ENCODE measurements at places on chromosomes 11 and 22.

GRCh38 chr22:27292542-27293299, 508.8 kb downstream of the MN1 start:
- no peaks in the 10 kb centered on the region for H3K27me3 ChIP-seq
- H3K36me3 ChIP-seq = no peaks in the 10 kb centered on the region
- no peak overlapping the region for H3K4me3 ChIP-seq

DNA sequence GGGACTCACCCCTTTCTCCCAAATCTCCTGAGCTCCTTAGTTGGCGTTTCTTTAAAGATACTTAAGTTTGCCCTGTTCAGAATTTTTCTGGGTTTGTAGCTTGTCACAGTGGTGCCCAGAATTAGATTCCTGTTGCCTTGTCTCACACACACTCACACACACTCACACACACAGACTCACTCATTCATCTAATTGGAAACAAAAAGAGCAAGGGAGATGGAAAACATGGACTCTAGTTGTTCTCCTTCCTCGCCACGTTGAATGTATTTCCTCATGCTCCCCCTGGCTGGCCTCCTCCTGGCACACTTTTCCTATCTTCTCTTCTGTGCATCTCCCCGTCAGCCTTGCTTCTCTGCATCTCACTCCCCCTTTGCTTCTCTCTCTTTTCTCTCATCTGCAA, 752.3 kb downstream of the NTM start:
- H3K4me3 ChIP-seq = no peak overlapping the region
- no peaks in the 10 kb centered on the region for H3K36me3 ChIP-seq
- no peaks in the 10 kb centered on the region for H3K4me1 ChIP-seq
- no peak for DNase-seq
- no peaks in the 10 kb centered on the region for H3K27me3 ChIP-seq
- H3K27ac ChIP-seq = no peak overlapping the region

DNA sequence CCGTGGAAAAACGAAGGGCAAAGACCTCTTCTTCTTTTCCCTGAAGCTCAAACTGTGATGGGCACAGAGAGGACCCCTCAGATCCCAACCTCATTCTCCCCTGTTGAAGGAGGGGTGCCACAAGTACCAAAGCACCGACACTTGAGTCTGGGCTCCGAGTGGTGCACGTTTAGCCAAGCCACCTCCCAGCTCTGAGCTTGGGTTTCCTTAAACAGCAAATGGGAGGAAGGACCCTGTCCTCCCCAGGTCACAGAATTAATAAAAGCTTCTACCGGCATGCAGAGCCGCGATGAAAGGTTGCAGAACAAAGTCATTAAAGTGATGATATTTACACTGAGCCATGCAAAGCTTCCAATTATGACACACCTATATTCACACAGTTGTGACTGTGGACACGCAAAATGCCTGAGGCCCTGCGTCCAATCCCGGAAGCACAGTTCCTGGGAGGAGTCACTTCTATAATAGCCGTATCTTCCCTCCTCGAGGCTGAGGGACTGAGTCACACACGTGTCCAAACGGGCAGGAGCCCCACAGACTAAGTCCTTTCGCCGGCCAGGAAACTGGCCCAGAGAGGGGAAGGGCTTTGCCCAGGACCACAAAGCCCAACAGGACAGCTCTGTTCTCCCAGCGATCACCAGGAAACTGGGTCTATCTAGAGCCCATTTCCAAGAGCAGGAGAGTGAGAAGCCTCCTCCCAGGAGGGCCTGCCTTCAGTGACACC, 922 bp upstream of the CSNK1E start:
- peaks cover 13% of the 10 kb centered on the region for H3K4me1 ChIP-seq
- H3K27ac ChIP-seq = peak overlapping the region; percentile 51
- no peak overlapping the region for H3K4me3 ChIP-seq

DNA sequence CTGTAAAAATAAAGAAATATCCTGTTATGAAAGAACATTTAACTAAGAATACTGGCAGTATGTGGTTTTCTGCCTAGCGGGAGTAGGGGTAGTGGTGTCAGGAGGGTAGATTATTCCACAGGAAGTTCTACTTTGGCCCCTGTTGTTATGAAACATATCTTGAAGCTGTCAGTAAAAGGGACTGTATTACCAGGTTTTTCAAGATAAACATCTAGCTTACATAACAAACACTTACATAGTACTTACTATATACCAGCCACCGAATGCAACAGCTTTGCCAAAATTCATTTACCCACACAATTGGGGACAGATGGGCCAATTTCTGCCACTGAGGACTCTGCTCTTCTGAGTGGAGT, 3.7 kb downstream of the TMEM123 start:
- H3K4me1 ChIP-seq = peaks cover 9% of the 10 kb centered on the region
- DNase-seq = no peak
- no peaks in the 10 kb centered on the region for H3K36me3 ChIP-seq

DNA sequence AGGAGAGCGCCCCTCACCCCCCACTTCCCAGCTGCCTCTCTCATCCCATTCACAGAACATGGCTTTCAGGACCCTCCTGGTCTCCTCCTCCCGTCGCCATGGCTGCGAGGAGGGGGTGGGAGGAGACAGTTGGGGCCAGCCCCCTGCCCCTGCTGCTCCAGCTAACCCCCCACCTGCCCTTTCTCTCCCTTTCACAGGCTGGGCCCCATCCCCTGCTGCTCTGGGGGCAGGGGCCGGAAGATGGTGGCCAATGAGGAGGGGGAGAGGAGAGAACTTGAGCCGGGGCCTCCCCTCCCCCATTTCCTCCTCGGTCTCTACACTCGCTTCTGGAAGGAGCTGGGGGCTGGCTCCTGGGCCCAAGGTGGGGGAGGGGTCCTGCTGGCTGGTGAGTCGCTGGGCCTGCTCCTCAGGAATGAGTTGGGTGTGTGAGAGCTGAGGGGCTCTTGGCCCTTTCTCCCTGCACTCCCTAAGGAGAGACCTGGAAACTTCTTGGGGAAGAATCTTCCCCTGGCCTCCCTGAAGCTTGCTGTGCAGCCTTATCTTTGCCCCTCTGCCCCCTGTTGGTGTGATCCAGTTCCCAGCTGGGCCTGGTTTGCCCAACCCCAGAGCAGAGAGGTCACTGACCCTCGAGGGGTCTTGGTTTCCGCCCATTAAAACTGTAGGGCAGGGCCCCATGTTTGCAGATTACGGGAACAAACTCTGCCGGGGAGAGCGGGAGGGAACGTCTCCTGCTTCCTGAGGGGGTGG, 10.2 kb downstream of the YPEL4 start:
- H3K4me1 ChIP-seq = peaks cover 21% of the 10 kb centered on the region
- DNase-seq = peak; percentile 100
- peak overlapping the region; percentile 99 for H3K27ac ChIP-seq
- peaks cover 2% of the 10 kb centered on the region for H3K36me3 ChIP-seq
- H3K4me3 ChIP-seq = peak overlapping the region; percentile 82
- H3K27me3 ChIP-seq = no peaks in the 10 kb centered on the region

DNA sequence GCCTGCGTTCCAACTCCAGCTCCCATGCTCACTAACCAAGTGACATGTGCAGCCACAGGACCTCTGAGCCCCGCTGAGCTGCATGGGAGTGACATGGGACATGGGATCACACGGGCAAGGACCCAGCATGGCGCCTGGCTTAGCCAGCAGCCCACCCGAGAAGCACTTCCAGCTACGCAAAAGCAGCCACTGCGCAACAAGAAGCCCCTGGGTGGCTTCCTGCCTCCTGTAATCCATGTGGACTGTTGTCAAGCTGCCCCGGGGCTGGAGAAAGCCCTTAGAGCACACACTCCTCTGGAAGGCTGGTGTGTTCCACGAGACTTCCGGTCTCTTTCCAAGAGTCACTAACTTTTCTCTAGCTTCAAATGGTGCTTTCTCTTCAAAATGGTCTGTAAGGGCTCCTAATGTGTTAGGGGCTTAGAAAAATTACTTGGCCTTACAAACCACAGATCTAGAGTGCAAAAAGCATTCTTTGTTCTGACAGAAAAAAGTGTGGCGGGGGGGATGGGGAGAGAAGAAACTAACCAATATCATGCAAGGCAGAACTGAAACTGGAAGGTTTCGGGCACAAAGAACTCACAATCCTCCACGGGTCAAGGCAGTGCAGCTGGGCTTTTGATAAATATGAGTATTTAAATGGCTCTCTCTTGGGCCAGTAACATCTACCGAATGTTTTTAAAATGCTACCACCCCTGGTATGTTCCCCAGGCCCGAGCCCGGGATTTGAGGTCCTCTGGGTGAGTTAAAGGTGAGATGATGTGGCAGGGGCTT, 5.5 kb downstream of the C11orf24 start:
- no peak overlapping the region for H3K4me3 ChIP-seq
- peaks cover 17% of the 10 kb centered on the region for H3K36me3 ChIP-seq
- H3K27me3 ChIP-seq = no peaks in the 10 kb centered on the region
- no peak for DNase-seq

DNA sequence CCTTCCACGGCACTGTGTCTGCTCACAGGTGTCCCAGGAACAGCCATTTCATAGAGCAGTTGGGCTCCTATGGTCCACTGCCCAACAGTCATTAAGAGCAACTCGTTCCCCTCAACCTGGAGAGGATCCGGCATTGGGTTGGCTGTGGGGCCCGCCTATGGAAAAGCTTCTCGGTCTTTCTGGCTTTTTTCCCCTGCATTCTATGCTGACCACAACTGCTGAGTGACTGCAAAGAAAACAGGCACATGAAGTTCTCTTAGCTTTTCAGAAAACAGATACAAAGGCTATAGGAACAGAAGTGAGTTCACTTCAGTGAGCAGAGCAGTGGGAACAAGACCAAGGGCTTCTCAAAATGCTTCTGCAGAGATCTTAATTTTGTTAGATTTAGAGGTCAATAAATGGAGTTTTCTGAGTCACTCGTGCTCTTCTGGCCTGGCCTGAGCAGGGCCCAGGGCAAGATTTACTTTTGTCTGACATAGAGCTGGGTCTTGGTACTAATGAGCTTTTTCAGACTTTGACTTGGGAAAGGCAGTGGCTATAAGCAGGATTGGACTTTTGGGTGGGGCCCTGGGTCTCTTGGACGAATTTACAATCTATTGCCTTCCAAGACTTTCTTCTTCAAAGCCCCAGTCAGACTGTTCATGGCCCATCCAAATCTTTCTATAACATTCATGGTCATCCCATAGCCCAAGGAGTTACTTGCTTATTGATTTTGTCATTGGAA, 13.6 kb upstream of the APOL5 start:
- H3K4me1 ChIP-seq = no peaks in the 10 kb centered on the region
- H3K27ac ChIP-seq = no peak overlapping the region
- no peaks in the 10 kb centered on the region for H3K27me3 ChIP-seq

- no peaks in the 10 kb centered on the region for H3K27me3 ChIP-seq
- H3K36me3 ChIP-seq = peaks cover 8% of the 10 kb centered on the region
- H3K27ac ChIP-seq = no peak overlapping the region
- H3K4me3 ChIP-seq = no peak overlapping the region
- H3K4me1 ChIP-seq = no peaks in the 10 kb centered on the region
- no peak for DNase-seq
Measured at GRCh38 chr22:19400881-19401280, 30.7 kb downstream of the HIRA start.

DNA sequence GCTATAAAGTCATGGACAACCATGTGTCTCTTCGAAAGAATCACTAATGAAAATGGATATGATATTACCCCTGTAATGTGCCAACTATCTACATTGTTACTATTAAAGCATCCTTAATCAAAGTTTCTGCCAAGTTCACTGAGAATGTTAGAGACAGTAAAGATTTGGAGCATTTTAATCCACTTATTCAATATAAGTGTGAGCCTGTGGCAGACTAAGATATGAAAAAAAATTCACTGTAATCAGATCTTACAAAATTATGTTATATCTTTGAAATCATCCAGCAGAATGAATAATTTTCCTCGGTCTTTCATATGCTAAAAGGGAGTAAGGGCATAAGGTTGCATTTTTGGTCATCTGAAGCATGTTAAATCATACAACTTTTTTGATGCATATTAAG, 49.9 kb downstream of the MAML2 start:
- H3K4me1 ChIP-seq = no peaks in the 10 kb centered on the region
- no peak overlapping the region for H3K4me3 ChIP-seq
- no peaks in the 10 kb centered on the region for H3K36me3 ChIP-seq
- H3K27ac ChIP-seq = no peak overlapping the region

DNA sequence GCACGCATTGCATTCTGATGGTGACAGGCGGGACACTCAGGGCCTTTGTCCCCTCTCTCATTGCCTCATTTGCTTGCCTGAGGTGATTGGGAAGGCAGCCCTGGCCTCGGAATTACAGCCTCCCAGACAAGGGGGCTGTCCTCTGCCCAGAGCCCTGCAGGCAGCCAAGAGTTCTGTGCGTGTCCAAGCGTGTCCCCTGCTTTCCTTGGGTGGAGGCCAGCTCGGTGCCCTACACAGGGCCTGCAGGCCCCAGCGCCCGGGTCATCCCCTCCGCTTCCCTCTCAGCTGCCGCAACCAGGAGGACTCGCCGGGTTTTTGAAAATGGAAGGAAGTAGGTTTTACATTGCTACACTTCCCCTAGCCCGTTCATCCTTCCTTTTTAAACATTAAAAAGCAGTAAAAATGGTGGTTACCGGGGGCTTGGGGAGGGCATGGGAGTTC, 1.9 kb downstream of the GRAMD4 start:
- no peak overlapping the region for H3K27ac ChIP-seq
- H3K27me3 ChIP-seq = no peaks in the 10 kb centered on the region
- H3K36me3 ChIP-seq = no peaks in the 10 kb centered on the region
- H3K4me3 ChIP-seq = no peak overlapping the region
- H3K4me1 ChIP-seq = no peaks in the 10 kb centered on the region

GRCh38 chr22:17131686-17132085, 10.5 kb upstream of the TMEM121B start:
- peak; percentile 49 for DNase-seq
- H3K36me3 ChIP-seq = no peaks in the 10 kb centered on the region
- H3K27ac ChIP-seq = no peak overlapping the region
- H3K4me3 ChIP-seq = no peak overlapping the region
- no peaks in the 10 kb centered on the region for H3K27me3 ChIP-seq
- no peaks in the 10 kb centered on the region for H3K4me1 ChIP-seq

DNA sequence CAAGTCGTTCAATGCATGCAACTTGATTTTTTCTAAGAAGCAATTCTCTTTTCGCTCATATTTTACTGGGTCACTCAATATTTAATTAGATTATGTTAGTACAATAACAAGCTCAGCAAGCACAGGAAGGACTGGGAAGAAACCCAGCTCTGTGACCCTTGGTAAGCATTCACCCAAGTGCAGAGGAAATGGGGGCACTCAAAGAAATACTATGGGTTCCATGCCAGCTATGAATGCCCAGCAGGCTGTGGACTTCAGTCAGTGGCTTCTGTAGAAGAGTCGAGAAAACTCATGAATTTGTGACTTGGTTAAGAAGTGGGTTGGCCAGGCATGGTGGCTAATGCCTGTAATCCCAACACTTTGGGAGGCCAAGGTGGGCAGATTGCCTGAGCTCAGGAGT, 123.6 kb downstream of the GALNT18 start:
- H3K4me3 ChIP-seq = no peak overlapping the region
- no peaks in the 10 kb centered on the region for H3K36me3 ChIP-seq
- H3K27ac ChIP-seq = no peak overlapping the region

Data from mesendoderm (in vitro differentiated cells).